ENCODE measurements at places on chromosomes 6 and 20.

DNA sequence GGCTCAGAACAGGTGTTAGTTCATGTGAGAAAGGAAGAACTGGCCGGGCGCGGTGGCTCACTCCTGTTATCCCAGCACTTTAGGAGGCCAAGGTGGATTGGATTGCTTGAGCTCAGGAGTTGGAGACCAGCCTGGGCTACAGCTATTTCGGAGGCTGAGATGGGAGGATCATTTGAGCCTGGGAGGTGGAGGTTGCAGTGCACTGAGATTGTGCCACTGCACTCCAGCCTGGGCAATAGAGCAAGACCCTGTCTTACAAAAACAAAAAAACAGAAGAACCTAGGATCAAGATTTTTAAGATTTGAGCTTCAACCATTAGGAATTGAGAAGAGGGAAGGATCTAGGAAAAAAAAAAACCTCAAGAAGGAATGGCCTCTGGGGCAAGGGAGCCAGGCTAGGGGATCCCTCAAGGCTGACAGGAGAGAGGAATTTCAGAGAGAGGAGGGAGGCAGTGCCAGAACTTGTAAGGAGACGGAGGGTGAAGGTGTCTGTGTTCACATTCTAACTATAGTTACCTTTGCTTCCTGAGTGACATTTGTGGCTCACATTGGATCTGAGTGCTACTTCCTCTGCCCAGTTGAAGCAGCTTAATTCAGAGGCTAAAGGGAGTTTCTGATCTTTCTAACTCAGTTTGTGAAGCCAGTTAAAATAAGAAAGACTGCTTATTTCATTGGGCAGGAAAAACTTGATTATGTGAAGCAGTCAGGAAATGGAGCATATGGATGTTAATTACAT, 26.1 kb downstream of the CHMP4B start:
- no peak for DNase-seq

GRCh38 chr6:111087106-111087835, at the start of gene SLC16A10:
Gene SLC16A10, plus strand, starts transcription at chr6:111087503. Its CDS starts 250 bp downstream, at chr6:111087753.
- DNase-seq, result peak; percentile 48

- peak; percentile 34 for DNase-seq
Observed at GRCh38 chr20:22999756-23000155, 35.4 kb upstream of the SSTR4 start.

GRCh38 chr6:42185597-42185996, 9.2 kb downstream of the GUCA1B start:
- DNase-seq, result no peak

DNA sequence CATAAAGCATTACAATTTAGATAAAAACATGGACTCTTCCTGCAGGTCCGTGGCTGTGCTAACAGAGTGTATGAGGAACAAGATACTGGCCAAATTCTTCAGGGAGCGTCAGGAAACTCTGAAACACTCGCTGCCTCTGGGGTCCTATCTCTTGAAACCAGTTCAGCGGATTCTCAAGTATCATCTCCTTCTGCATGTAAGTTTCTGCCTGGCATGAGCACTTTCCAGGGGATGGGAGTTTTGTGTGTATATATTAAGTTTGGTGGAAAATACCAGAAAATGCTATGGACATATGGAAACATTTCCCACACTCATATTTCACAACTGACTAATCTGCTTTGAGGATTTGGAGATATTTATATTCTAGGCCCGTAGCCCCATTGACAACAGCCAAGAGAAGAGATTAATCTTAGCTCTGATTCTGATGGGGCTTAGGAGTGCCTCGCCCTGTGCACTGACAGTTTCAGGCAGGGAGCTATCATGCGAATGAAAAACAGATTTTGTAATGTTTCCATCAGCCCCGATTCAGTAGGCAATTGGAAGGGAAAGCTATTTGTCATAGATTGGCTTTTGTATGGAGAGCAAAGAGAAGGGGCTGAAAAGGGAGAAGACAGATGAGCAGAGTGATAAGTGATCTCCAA, 64.7 kb upstream of the MTHFD1L start:
- peak; percentile 76 for DNase-seq

DNA sequence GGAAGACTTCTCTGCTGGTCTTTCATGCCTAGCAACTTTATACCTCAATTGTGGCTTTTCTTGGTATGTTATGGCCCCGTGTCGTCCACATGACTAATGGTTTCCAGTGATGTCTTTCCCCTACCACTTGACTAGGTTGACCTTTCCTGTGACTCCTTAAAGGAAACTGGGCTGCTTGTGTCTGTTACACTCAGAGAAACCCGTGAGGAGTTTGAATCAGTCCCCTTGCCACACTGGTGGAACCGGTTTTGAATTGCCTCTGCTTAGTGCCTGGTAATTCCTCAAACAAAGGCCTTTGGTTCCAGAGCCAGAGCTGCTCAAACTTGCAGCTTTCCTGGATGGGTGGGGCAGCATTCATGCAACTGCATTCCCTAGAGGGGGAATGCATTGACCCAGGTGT, 21.9 kb downstream of the ECT2L start:
- DNase-seq, result peak; percentile 82

DNA sequence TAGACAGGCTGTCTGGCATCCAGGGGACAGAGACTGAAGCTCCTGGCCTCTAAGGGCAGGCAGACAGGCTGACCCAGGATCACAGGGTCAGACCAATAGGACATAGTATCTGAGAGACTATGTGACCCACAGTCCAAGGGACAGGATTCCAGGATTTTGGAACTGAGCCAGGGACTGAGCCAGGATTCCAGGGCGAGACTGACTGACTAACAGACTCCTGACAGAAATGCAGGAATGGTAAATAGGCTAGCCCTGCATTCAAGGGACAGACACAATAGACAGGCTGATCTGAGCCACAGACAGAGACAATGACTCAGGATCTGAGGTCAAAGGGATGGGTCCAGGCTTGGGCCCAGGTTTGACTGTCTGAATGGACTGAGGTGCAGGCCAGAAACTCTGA, 19.8 kb downstream of the XKR7 start:
- peak; percentile 6 for DNase-seq

DNA sequence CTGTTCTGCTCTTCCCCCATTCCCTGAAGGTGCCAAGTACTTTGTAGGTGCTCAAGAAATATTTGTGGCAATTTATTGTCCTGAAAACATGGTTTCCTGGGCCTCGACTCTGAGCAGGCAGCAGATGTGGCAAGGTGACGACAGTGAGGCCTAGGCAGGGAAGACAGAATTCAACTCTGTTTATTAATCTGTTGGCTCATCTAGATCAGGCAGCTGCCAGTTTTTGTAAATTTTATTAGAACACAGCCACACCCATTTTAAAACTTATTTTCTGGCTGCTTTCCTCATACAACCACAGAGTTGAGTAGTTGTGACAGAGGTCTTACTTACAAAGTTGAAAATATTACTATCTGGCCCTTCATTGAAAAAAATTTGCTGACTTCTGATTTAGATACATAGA, 24.5 kb downstream of the MAPK14 start:
- no peak for DNase-seq
